ENCODE measurements at places on chromosomes 13 and 19.

GRCh38 chr13:19822673-19823072 is 39.9 kb upstream of the PSPC1 start:
- no peak for DNase-seq

- DNase-seq: no peak
Observed at GRCh38 chr19:2394054-2394441, 33.3 kb downstream of the TIMM13 start.

DNA sequence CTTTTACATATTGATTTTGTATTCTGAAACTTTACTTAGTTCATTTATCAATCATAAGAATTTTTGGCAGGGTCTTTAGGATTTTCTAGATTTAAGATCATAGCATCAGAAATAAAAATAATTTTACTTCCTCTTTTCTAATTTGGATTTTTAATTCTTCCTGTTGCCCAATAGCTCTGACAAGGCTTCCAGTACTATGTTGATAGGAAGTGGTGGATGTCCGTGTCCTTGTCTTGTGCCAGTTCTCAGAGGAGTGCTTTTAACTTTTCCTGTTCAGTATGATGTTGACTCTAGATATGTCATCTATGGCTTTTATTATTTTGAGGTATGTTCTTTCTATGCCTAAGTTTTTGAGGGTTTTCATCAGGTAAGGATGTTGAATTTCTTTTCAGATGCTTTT is 7.7 kb upstream of the KIR2DL4 start:
- no peak for DNase-seq

DNA sequence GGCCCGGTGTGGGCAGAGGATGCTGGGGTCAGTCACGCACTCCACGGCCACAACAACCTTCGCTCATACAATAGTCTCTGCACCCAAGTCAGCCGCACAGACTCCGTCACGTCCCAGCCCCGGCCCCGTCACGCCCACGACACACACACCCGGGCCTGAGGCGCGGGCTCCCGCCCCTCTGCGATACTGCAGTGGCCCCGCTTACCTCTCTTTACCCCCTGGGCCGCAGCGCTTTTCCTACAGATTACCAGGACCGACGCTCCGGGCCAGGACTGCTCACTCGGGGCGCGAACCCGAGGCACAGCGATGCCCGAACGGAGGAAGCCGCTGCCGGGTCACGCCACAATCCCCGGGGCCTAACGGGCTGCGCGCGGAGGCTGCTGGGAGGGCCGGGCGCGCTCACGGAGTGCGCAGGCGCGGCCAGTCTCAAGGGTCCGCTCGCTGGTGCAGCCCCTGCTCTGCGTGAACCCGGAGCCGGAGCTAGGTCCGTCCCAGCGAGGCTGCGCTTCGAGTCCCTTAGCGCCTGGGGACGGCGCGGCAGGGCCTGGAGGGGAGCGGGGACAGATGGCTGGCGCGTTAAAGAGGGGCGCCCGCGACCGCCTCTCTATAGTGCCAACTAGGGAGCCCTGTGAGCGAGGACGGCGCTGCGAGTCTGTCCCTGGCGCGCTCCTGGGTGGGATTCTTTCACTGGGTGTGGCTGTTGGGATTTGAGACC is at the start of gene ZFP82:
TSS of gene ZFP82 (minus strand) at position 358 of the 715 bp plus-strand sequence. CDS start 8,855 bp downstream, outside the sequence.
- DNase-seq: peak; percentile 76

GRCh38 chr19:41409288-41409687 is 11.7 kb downstream of the BCKDHA start:
- DNase-seq: no peak
